ENCODE measurements at places on chromosomes 12 and 14.
A peak's percentile ranks its signal among the peaks of the same experiment; 100 is the strongest.

GRCh38 chr14:32933629-32934072 lies 5.0 kb upstream of the NPAS3 start:
- DNase-seq = no peak

GRCh38 chr12:52263761-52264434 lies 10.5 kb upstream of the KRT86 start:
- no peak for DNase-seq

DNA sequence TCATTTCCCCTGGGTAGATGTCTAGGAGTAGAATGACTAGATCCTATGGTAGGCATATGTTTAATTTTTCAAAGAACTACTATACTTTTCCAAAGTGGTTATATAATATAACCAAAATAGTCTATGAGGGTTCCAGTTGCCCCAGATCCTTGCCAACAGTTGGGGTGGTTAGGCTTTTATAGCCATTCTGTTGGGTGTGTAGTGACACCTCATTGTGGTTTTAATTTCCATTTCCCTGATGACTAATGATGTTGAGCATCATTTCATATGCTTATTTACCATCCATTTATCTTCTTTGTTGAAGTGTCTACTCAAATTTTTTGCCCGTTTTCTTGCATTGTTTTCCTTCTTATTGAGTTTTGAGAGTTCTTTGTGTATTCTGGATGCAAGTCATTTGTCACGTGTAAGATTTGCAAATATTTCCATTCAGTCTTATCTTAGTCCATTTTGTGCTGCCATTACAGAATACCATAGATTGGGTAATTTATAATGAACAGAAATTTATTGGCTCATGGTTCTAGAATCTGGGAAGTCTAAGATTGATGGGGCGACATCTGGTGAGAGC lies 4.7 kb downstream of the SYNE2 start:
- DNase-seq = peak; percentile 62

- DNase-seq = no peak
These were observed 99.2 kb downstream of the BEGAIN start for GRCh38 chr14:100488057-100488456.

DNA sequence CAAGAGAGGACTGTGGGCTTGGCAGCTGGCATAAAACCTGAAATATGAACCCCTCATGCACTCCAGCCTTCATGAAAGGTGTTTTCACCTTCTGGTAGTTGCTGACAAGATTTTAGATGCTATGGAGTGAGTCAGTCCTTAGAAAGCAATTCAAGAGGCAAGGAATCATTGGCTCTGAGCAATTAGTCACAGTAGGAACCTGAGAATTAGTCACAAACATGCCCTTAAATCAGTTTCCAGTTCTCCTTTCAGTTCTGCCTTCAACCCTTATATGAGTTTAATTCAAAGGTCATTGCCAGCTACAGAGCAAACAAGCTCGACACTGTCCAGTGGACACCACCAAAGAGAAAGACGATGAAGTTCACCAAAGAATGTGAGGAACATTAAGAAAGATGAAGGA lies 472.3 kb downstream of the GLT1D1 start:
- no peak for DNase-seq

Measured in central memory CD4-positive, alpha-beta T cell (primary cell).